ENCODE measurements at places on chromosomes 6 and 20. TPM values are rescaled to one million over a fixed set of nuclear protein-coding genes. Genes with fewer than 3 reads are reported as not detected.

The RBM12 gene
- 30.6 TPM for total RNA-seq

The LY6G6C gene
- total RNA-seq = not detected

The CST2 gene
- not detected for total RNA-seq

The BMP2 gene
- 5.8 TPM for total RNA-seq

- no peak overlapping the region for H3K4me3 ChIP-seq
- no peaks in the 10 kb centered on the region for H3K4me1 ChIP-seq
- H3K36me3 ChIP-seq = no peaks in the 10 kb centered on the region
- H3K27ac ChIP-seq = no peak overlapping the region
These were observed 59.5 kb downstream of the PSMG4 start for GRCh38 chr6:3318226-3318625.

GRCh38 chr6:5626727-5627426 is 365.6 kb downstream of the FARS2 start:
- H3K4me1 ChIP-seq = no peaks in the 10 kb centered on the region
- H3K36me3 ChIP-seq = no peaks in the 10 kb centered on the region
- no peak for DNase-seq
- no peaks in the 10 kb centered on the region for H3K27me3 ChIP-seq
- no peak overlapping the region for H3K27ac ChIP-seq

GRCh38 chr6:158567871-158568401 is 8.0 kb downstream of the TMEM181 start:
- H3K27me3 ChIP-seq = no peaks in the 10 kb centered on the region
- no peak overlapping the region for H3K27ac ChIP-seq
- H3K4me1 ChIP-seq = peaks cover 7% of the 10 kb centered on the region

- H3K27me3 ChIP-seq = no peaks in the 10 kb centered on the region
- no peaks in the 10 kb centered on the region for H3K36me3 ChIP-seq
- H3K4me1 ChIP-seq = no peaks in the 10 kb centered on the region
- H3K4me3 ChIP-seq = no peak overlapping the region
- no peak overlapping the region for H3K27ac ChIP-seq
These were observed 89.8 kb downstream of the ATRN start for GRCh38 chr20:3560578-3560977.

DNA sequence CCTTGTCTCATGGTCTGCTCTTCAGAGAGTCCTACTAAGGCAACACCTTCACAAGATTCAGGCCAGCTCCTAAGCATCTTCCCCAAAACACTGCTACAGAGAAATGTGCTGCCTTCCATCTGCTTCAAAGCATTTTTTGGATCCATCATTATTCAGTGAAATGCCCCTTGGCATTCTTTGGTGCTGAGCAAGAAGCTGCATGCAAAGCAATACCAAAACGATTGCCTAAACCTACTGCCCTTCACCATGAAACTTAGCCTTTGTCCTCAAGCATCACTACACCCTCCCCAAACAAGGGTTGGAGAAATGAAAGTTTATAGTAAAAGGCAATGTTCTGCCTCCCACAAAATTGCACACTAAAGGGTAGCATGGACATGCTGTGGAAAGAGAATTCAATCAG is 93.5 kb downstream of the SNAP25 start:
- H3K27me3 ChIP-seq = no peaks in the 10 kb centered on the region
- no peak overlapping the region for H3K4me3 ChIP-seq
- no peaks in the 10 kb centered on the region for H3K36me3 ChIP-seq
- H3K4me1 ChIP-seq = no peaks in the 10 kb centered on the region
